LHCN-M2 (cell line): ENCODE measurements at places on chromosomes 2 and 18.

GRCh38 chr2:67585400-67585799, 188.3 kb downstream of the ETAA1 start:
- no peak for DNase-seq

DNA sequence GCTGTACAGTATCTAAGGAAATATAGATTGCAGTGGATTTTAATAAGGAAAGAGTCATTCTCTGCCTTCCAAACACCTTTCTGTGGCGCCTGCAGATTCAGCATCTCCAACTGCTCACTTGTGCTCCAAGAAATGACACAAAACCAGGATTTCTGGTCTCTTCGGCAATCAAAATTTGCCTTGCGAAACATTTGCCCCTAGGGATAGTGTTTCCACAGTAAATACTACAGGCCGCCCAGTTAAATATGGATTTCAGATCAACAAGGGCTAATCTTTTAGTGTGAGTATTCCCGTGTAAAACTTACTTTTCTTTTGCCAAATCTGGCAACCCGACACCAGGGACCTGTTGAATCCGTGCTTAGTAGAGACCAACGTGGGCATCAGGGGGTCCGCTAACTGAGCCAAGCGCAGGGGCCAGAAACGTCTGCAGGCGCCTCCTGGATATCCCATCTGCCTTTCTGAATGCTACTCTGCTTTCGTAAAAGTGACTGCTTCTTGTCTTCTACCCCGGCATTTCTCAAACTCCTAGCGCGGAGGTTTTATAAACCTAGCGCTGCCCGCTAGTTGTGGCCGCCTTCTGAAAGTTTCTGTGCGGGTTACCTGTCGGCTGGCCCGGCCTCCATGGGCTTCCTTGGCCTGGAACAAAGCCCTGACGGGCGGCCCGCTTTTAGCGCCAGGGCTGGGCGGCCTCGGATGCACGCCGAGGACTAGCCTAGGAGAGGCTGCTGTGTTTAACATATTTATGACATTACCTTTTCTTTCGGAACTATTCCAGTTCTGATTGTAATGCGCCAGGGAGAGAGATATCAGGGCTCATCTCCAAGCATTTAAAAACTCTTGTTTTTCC, 2.5 kb downstream of the CYP1B1 start:
- no peak for DNase-seq

DNA sequence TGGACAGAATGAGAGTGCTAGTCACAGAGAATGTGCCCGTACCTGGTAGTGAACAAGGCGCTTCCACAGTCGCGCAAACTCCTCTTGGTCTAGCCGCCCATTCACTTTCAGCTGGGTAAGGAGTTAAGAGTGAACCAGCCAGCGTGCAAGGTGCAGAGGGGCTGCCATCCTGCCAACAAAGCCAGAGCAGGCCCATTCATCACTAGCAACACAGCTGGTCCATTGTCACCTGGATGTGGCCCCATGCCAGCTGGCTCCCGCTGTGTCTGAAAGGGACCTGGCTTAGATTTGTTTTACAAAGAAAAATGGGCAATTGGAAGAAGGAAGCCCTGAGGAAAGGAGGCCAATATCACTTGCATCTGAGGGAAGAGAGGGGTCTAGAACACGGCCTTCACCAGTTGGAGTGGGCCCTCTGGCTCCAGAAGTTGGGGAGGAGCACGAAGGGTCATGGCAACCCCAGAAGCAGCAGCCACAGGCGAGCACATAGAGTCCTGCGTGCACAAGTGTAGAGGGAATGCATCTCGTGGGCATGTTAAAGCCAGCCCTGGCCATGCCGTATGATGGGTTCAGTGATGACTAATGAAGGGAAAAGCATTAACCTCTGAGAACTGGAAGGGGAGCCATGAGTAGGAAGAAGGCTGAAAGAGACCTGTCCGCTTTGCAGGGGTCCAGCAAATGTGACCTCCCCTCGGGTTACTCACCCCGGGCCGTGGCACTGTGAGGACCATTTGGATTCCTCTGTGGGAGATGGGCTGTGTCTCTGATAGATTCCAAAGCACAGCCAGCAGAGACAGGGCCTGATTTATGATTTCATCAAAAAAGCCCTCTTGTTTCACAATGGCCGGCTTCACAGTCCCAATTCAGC, 70.6 kb downstream of the CAPN13 start:
- DNase-seq = no peak

DNA sequence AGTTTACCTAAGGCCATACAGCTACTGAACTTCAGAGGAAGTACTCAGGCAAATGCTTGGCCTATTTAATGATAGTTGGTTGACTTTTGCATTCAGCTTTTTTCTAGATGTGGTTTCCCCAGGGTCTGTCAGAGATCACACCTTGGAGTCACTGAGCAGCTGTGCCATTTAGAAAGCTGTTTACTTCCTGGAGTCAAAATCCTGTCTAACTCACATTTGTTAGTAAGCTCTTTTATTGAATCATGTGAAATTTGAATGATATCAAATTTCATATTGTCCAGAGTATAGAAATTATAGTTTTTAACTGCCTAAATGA, 7.6 kb upstream of the TRIB2 start:
- no peak for DNase-seq

GRCh38 chr2:99187011-99187410, 6.0 kb downstream of the MRPL30 start:
- DNase-seq = no peak

DNA sequence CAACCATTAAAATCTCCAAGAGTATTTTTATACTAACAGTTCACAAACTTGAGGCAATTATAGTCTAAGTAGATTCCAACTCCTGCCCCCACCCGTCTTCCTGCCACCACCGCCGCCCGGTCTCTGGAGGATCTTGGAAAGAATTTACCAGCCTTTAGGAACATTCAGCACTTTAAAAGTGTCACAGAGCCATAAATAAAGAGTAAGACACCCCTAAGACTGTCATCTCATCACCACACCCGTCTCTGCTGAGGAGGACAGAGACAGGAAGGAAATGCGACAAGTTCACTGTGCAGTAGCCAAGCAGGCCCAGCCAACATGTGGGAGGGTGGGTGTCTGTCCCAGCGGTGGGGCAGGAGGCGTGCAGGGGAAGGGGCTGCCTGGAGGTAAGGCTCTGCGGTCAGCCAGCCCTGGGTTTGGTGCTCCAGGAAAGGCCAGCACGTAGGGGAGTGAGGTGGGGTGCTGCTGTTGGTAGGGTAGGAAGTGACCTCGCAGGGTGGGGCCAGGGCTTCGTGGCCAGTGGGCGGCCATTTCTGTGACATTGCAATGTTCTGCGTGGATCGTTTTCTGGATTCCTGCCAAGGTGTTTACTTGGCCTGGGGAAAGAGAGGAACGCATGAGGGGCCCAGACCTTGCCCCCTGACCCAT, 111.6 kb downstream of the FAM210A start:
- no peak for DNase-seq

DNA sequence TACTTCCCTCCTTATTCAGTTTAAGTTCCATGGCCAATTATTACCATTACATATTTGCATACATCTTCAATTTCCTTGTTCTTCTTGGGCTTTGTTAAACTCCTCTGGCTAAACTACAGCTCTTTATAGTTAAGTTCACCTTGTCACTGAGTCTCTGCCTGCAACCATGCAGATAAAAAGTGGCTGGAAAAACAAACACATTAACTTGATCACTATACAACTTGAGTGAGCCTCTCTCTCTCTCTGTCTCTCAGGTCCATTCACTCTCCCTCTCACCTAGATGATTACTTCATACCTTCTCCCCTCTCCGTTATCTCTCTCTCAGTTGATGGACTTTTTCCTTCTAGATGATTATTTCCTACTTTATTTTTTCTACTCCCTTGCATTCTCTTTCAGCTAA, 30.3 kb downstream of the GCFC2 start:
- no peak for DNase-seq

DNA sequence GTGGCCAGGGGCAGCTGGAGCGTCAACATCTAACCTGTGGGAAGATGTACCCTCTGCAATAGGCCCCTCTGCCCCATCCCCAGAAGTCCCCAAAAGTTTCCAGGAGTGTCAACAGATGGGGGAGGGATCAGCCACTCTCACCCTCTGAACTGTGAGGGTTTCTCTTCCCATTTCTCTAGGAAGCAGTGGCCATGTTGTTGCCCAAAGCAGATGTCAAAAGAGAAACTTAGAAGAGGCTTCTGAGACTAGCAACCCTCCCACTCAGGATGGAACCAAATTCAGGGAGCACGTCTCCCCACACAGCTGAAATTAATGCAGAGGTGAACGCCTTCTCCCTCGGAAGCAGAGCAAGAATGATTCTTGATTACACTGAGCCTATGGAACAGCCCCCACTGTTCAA, 70.3 kb downstream of the ARL4C start:
- DNase-seq = no peak

DNA sequence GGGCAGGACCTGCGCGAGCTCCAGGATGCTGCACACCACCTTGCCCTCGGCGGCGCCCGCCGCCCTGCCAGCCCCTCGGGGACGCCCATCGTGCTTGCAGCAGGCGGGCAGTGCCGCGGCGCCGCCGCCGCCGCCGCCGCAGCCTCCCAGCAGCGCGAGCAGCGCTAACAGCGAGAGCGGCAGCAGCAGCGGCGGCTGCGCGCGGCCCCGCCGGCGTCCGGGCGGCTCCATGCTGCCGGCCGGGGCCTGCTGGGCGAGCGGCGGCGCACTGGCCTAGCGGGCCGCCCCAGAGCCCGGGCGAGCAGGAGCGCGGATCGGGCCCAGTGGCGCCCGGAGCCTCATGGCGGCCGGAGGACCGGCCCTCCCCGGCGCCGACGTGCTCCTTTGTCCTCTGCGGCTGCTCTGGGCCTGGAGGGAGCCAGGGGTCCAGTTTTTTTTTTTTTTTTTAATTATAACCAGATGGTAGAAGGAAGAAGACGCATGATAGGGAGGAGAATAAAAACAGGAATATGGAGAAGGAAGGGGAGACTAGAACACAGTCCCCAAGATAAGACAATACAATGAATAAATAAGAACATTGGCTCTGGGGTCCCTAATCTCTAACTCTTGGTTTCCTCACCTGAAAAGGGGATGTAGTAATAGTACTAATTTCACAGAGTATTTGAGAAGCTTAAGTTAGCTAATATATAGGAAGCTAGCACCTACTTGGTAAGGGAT, 17.1 kb upstream of the ANKRD62 start:
- DNase-seq = peak; percentile 47

- DNase-seq = no peak
Observed at GRCh38 chr2:160139991-160140390, 60.1 kb downstream of the ITGB6 start.

GRCh38 chr2:206020171-206020570, 65.8 kb downstream of the INO80D start:
- no peak for DNase-seq

- DNase-seq = no peak
Observed at GRCh38 chr2:77294474-77294873, 227.7 kb downstream of the LRRTM4 start.

DNA sequence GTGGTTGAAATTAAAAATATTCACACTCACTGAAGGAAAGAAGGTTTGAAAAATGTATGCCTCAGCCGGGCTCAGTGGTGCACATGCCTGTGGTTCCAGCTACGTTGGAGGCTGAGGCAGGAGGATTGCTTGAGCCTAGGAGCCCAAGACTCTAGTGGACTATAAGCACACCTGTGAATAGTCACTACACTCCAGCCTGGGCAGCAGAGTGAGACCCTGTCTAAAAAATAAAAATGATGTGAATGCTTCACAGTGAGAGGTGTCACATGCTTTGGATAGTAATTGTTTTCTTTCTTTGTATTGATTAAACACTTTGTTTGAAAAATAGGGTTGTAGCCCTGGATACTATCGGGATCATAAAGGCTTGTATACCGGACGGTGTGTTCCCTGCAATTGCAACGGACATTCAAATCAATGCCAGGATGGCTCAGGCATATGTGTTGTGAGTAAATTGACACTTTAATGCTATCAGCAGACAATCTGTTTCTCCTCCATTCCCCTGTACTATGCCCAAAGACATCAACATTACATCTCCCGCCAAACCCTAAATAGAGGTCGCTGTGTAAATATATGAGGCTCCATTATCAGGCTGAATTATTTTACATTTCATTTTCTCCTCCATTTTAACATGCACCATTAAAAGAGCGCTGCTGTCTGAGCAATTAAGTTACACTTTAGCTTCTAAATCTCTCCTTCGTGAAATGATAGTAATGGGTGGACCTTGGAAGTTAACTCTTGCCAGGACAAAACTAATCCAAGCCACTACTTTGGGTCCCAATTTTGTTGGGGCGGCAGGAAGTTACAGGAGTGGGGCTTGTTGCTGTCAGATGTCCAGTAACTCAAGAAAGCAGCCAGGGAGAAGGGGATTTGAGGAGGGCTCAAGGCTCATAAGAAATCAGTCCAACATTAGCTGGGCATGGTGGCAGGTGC, 138.3 kb upstream of the TTC39C start:
- no peak for DNase-seq

GRCh38 chr2:225569995-225570394, 170.5 kb downstream of the NYAP2 start:
- DNase-seq = no peak

- no peak for DNase-seq
Observed at GRCh38 chr2:85847051-85847588, 41.7 kb downstream of the ST3GAL5 start.

DNA sequence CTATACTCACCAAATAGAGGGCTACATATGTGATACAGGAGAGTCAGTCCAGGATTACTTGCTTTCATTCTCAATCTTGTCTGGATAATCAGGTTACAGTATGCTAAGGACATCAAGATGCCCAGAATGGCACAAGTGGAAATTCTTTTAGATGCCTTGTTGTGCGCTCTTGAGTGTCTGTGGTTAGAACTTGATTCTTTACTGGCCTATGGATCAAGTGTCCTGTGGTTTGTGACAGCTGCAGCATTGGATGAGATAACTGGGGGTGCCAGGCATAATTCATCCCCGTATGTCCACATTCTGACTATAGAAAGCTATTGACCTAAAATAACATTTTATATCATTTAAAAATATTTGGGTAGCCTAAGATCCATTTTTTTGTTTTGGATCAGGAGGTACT, 40.1 kb downstream of the CDC42EP3 start:
- DNase-seq = peak; percentile 97

DNA sequence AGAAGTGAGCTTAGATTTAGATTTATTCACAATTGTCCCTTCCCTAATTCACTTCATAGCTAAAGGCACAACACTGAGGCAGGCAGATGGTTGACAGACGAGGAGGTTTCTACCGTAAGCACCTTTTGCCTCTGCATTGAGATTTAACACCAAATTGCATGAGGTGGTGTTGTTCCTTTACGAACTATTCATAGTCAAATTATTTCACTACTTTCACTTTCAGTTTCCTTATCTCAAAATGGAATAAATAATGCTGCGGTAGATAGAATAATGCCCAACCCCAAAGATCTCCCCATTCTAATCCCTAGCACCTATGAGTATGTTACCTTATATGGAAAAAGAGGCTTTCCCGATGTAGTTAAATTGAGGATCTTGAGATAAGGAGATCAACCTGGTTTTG, 58.9 kb upstream of the LINC00305 start:
- DNase-seq = no peak

DNA sequence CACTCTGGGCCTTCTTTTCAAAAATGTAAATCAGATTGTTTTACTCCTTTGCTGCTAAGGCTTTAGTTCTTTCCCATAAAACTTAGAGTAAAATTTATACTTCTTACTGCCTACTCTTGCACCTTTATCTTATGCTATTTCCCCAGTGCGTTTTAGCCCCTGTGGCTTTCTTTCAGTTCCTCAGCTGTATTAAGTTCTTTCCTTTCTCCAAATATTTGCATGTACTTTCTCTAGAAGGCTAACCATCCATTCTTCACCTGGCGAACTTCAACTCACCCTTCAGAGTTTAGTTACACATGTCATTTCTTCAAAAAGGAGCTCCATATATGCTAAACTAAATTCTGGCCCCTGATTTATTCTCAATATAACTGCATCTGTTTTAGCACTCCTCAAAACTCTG, 160.7 kb downstream of the FSHR start:
- no peak for DNase-seq

- no peak for DNase-seq
Observed at GRCh38 chr18:53422896-53423295, 801.6 kb downstream of the MBD2 start.

GRCh38 chr2:9356261-9356660, 67.1 kb downstream of the ITGB1BP1 start:
- DNase-seq = no peak
